ENCODE measurements at places on chromosomes 13 and 19.

DNA sequence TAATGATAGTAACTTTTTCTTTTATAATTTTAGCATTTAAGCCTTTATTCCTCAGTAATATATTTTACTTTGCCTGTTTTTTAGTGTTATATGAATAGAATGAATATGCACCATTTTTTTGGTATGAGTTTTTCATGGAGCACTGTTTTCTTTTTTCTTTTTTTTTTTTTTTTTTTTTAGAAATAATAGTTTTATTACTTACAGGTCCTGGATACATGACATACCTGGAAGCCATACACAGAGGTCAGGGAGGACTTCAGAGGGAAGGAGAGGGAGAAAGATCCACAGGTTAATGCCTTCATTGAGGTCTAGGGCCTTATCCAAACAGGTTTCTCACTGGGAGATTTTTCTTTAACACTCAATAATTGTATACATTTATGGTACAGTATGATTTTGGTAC is 26.4 kb downstream of the KCTD4 start:
- DNase-seq = no peak

- no peak for DNase-seq
These were observed 554.6 kb downstream of the RFC3 start for GRCh38 chr13:34372581-34372980.

GRCh38 chr19:38851622-38852230 is 1.9 kb upstream of the HNRNPL start:
- DNase-seq = peak; percentile 93

DNA sequence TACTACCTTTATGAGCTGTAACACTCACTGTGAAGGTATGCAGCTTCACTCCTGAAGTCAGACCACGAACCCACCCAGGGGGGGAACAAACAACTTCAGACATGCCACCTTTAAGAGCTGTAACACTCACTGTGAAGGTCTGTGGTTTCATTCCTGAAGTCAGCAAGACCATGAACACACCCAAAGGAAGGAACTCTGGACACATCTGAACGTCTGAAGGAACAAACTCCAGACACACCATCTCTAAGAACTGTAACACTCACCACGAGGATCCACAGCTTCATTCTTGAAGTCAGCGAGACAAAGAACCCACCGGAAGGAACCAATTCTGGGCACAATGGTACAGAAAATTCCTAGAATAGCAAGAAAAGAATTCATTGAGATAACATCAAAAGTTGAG is 1796.5 kb upstream of the MIR17HG start:
- DNase-seq = no peak

GRCh38 chr19:51274049-51274770 is 23.3 kb downstream of the SIGLECL1 start:
- no peak for DNase-seq
